ENCODE measurements at places on chromosomes 13 and 19. TPM values are rescaled to one million over a fixed set of nuclear protein-coding genes. Genes with fewer than 3 reads are reported as not detected.
A peak's percentile ranks its signal among the peaks of the same experiment; 100 is the strongest.

The MAP4K1 gene
- 4.0 TPM for total RNA-seq

The ZNF540 gene
- total RNA-seq = 5.7 TPM

The TNPO2 gene
- 63.0 TPM for total RNA-seq

The LENG9 gene
- 1.8 TPM for total RNA-seq

- H3K27me3 ChIP-seq = no peaks in the 10 kb centered on the region
- no peak for DNase-seq
Observed at GRCh38 chr19:47187797-47188196, 43.2 kb downstream of the BBC3 start.

DNA sequence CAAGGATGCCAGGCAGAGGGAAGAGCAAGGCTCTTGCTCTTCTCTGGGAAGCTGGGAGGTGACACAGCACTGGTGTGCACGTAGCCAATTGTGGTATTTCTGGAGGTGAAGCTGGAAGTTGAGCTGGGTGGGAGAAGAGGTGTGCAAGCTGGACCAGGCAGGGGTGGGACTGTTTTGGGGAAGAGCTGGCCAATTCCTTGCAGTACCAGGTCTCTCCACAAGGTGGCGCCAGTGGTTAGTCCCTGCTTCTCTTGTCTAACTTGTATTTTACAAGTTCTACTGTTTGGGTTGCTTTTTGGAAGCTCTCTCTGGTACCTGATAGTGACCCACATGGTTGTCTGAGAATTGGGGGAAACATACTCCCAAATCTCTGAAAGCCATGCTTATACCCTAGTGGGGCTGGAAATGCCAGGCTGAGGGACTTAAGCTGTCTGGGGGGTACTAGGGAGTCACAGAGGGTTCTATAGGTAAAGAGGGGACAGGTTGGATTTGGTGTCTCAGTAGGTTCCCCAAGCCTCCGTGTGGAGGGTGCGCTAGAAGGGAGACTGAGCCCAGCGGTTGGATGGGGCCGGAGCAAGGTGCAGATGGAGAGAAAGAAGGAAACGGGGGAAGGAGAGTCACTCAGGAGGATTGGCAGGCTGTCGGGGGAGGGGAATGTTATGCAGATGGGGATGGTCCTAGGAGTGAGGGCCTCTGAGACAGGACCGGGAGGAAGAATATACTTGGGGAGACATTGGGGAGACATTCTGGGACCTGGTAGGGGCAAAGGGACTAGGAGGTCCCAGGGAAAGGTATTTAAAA lies 3.0 kb downstream of the HPN start:
- DNase-seq = peak; percentile 46
- H3K36me3 ChIP-seq = no peaks in the 10 kb centered on the region
- peaks cover 19% of the 10 kb centered on the region for H3K4me1 ChIP-seq
- H3K27ac ChIP-seq = no peak overlapping the region
- no peaks in the 10 kb centered on the region for H3K27me3 ChIP-seq
- no peak overlapping the region for H3K4me3 ChIP-seq

- DNase-seq = no peak
- H3K27ac ChIP-seq = no peak overlapping the region
- H3K4me3 ChIP-seq = no peak overlapping the region
- H3K4me1 ChIP-seq = no peaks in the 10 kb centered on the region
- H3K36me3 ChIP-seq = no peaks in the 10 kb centered on the region
- no peaks in the 10 kb centered on the region for H3K27me3 ChIP-seq
Observed at GRCh38 chr13:36173571-36174322, 40.6 kb downstream of the SOHLH2 start.

GRCh38 chr13:39379667-39380655 lies 223.0 kb downstream of the LHFPL6 start:
- no peak for DNase-seq
- no peaks in the 10 kb centered on the region for H3K27me3 ChIP-seq
- H3K36me3 ChIP-seq = no peaks in the 10 kb centered on the region
- no peak overlapping the region for H3K27ac ChIP-seq
- H3K4me3 ChIP-seq = no peak overlapping the region

Measured in lung (tissue), 17 donors.